Activated CD8-positive, alpha-beta memory T cell treated with anti-CD3 and anti-CD28 coated beads for 1 hour (primary cell): ENCODE measurements at places on chromosomes 7 and 10.

DNA sequence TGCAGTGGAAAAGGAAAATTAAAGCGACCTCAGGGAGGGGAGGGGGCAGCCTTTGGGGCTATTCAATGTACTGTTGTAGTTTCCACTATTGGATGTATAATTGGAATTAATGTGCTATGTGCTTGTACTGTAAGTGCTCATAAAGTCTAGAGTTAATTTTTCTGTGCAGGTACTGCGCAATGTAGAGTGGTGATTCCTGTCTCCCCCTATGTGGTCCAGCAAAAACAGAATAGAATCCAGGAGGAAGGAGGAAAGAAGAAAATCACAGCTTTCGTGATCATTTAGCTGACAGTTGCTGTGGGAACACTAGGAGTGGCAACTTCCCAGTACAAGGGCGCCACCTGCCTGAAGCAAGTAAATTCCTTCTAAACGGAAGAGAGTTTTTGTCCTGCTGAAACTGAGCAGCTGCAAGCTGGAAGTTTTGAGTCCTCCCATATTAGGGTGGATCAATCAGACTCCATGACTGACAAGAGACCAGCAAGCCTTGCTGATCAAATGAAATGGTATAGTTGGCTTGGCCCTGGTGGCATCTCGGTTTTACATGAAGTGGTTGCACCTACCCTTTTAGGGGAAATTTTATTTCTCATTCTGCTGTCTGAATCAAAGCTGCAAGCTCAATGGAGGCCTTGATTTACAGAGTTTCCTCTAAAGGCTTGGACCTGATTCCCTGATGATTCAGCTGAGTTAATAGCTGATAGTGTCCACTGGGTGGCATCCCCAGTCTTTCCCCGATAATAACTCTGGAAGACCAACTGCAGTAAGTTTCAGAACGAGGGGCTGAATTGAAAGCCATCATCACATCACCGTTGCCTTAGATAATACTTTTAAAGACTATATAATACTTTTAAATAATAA is 299.8 kb downstream of the HGF start:
- no peak for DNase-seq

DNA sequence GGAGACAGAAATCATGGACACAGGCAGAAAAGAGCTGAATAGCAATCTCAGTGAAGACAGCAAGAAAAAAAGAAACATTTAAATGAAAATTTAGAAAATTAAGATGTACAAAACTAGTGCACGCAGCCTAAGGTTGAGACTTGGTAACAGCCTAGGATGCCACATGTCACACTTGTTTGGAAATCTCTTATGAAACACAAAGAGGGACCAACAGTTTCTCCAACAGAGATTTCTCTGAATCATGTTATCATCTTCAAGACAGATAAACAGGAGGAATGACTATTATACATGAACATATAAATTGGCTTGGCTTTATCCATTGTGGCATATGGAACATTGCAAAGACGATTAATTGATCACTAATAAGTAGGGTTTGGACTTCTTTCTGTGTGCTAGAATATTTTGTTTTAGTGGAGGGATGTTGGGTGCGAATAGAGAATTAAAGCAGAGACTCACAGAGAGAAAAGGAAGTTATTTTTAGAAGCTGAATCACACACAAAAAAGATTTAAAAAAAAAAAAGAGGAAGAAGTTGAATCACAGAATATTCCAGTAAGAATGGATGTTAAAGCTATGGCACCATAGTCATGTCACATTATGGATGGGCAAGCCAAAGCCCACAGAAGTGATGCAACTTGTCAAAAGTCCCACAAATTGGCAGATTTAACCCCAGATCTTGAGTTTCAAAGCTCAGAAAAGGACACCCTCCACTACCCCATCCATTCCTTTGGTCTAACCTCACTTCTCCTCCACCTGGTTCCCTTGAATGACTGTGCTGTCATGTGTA is 91.6 kb downstream of the MYOF start:
- DNase-seq, result no peak

DNA sequence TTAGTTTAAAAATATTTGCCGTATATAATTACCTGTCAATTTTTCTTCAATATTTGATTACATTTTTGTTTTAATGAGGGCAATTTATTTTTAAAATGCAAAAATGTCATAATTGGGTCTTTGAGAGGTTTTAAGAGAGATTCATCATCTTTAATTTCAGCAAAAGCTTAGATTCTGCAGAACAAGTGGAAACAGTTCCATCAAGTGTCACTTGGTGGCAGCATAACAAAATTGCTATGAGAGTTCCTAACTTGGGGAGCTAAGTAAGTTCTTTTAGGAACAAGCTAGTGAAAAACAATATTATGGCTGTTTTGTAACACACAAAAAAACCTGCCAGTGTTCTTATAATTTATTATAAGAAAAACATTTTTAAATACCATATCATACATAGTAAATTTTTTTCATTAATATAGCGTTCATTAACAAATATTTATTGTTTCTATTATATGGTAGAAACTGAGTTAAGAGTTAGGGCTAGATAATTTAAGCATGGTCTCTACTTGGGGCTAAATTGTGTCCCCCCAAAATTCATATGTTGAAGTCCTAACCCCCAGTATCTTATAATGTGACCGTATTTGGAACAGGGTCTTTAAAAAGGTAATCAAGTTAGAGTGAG is 155.2 kb downstream of the MAGI2 start:
- DNase-seq, result no peak

DNA sequence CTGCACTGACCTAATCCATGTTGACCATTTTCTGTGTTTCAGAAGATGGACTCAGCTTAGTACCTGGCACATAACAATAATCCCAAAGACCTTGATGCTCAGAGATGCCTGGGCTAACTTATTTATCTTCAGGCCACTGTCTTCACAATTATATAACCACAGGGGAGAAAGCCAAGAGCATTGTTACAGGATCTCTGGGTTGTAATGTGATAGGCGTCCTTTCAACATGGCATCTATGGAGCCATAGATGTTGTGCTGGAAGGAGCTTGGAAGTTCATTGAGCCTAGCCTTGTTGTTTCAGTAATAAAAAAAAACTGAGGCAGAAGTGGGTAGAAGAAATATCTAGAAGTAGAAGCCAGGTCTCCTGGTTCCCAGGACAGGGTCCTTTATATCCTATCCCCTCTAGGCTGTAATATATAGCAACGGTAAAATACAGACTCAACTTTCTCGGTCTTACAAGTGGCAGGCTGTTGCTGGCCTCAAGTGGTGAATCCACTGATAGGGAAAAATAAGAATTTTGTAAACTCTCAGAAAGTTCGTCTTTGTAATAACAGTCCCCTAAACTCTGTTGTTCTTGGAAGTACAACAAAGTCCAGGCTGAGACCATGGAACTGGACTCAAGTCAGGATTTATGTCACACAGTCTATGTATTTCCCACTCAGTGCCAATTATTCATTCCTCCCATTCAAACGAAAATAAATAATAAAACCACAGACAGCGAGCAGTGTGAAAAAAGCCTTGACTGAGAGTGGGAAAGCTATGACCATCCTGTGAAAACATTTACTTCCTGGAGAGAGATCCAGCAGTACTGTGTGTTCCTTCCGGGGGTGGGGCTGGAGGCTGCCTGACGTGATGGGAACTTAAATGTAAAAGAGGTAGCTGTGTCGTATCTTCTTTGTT is 277.6 kb downstream of the REEP3 start:
- DNase-seq, result no peak

GRCh38 chr10:24674892-24675632 is 48.6 kb downstream of the ARHGAP21 start:
- DNase-seq, result no peak
